SJSA1 (cell line): ENCODE measurements at places on chromosomes 3 and 15. TPM values are rescaled to one million over a fixed set of nuclear protein-coding genes. Genes with fewer than 3 reads are reported as not detected.

GRCh38 chr3:134690226-134690625 lies 39.4 kb upstream of the KY start:
- no peak for DNase-seq

DNA sequence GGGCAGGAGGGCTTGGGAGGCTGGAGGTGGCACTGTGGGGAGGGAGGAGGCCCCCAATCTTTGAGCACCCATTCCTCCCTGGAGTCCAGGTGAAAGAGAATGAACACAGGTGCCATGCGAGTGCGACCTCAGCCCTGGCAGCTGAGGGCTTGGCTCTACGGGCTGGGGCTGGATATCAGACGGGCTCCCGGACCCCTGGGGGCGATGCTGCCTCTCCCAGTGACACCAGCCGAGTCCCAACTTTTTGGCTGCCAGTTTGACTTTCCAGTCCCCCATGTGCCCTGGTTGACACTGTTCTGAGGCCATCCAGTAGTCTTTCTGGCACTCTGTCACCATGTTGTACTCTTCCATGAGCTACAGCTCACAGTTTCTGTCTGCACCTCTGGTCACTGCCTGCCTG lies 1.2 kb downstream of the VILL start:
- DNase-seq = no peak

- DNase-seq = no peak
These were observed 243.2 kb upstream of the LRRN1 start for GRCh38 chr3:3556078-3556477.

GRCh38 chr3:122609798-122610559 lies 32.5 kb downstream of the PARP15 start:
- peak; percentile 75 for DNase-seq

DNA sequence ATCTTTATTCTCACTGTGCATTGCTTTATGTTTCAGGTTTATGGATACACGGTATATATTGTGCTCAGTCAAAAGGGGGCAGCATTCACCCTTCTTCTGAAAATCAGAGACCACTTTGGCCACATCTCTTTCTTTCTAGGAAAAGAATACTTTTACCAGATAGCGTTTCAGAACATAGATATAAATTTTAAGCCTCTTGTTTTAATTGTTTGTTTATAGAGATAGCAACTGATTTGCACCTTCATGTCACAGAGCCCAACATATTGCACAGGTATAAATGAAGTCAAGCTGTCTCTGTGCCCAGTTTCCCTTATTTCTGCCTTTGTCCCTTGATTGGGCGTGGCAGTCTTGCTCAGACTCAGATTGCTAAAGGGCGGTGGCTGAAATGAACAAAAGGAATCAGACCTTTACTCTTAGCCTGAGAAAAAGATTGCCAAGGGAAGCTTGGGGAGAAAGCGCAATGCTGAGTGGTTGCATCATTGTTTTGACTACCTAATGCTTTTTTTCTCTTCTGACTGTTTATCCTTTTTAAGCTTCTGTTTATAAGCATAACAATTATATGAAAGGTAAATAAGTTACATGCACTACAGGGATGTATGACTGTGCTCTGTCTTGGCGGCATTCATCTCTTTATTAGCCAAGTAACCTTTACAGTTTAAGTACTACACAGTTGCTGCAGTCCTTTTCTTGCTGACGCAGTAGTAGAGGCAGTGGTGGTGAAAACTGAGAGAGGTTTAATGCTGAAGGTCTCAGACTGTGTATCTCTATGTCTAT lies 70.8 kb upstream of the ZBTB20 start:
- DNase-seq = peak; percentile 60

Gene PDCD7
- total RNA-seq = 25.8 and 29.4 TPM in 2 replicates

GRCh38 chr15:48233246-48233645 lies 27.1 kb downstream of the SLC12A1 start:
- DNase-seq = no peak

Gene GOLGA8S
- total RNA-seq = 0.05 TPM in 1 of 2 replicates, not detected in the other

DNA sequence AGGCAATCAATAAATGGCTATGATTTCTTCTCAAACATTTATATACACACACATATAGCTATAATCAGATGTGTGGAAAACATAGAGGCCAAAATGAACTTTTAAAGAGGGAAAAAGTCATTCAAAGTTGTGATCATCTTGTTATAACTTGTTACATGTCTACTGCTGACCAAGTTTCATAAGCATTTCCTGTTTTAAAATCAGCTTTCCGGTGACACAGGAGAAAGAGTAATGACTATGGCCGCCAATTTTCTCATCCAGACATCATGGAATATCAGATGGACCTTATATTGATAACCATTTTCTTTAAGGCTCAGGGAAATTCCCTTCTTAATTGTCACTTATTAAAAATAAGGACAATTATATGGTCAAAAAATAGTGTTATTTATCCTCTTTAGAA lies 71.7 kb upstream of the AGTR1 start:
- no peak for DNase-seq

GRCh38 chr3:122343654-122344053 lies 18.6 kb downstream of the CSTA start:
- DNase-seq = no peak

DNA sequence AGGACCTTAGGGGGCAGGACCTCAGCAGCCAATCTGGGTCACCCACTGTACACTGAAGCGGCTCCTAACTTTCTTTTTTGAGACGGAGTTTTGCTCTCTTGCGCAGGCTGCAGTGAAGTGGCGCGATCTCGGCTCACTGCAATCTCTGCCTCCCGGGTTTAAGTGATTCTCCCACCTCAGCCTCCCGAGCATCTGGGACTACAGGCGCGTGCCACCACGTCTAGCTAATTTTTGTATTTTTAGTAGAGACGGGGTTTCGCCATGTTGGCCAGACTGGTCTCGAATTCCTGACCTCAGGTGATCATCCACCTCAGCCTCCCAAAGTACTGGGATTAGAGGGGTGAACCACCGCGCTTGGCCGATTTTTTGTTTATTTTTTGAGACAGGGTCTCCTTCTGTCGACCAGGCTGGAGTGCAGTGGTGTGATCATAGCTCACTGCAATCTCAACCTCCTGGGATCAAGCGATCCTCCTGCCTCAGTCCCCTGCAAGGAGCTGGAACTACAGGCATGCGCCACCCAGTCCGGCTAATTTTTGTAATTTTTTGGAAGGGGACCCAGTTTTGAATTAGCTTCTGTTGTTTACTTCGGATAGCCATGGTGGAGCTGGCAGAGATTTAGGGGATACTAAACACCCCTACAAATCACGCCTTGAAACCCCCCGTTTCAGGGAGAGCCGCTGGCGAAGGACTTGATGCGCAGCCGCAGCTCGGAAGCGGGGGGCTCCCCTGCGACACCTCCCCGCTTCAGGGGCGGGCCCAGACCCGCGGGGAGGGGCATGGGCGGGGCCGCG lies 1.5 kb upstream of the CLK3 start:
- DNase-seq = no peak

GRCh38 chr15:83546512-83546888 lies 99.4 kb downstream of the SH3GL3 start:
- DNase-seq = no peak

Gene KIF9
- 2.9 and 3.2 TPM in 2 replicates for total RNA-seq

Gene BOC
- total RNA-seq = 0.26 and 2.8 TPM in 2 replicates

Gene SST
- not detected in 2 replicates for total RNA-seq

- no peak for DNase-seq
These were observed 950 bp upstream of the CNTN4 start for GRCh38 chr3:2097641-2098191.

- no peak for DNase-seq
These were observed 100.7 kb downstream of the TIGIT start for GRCh38 chr3:114394551-114394950.

GRCh38 chr3:41640076-41640475 lies 321.8 kb downstream of the ULK4 start:
- DNase-seq = peak; percentile 11

GRCh38 chr15:32956711-32957110 lies 237.8 kb downstream of the FMN1 start:
- DNase-seq = no peak

DNA sequence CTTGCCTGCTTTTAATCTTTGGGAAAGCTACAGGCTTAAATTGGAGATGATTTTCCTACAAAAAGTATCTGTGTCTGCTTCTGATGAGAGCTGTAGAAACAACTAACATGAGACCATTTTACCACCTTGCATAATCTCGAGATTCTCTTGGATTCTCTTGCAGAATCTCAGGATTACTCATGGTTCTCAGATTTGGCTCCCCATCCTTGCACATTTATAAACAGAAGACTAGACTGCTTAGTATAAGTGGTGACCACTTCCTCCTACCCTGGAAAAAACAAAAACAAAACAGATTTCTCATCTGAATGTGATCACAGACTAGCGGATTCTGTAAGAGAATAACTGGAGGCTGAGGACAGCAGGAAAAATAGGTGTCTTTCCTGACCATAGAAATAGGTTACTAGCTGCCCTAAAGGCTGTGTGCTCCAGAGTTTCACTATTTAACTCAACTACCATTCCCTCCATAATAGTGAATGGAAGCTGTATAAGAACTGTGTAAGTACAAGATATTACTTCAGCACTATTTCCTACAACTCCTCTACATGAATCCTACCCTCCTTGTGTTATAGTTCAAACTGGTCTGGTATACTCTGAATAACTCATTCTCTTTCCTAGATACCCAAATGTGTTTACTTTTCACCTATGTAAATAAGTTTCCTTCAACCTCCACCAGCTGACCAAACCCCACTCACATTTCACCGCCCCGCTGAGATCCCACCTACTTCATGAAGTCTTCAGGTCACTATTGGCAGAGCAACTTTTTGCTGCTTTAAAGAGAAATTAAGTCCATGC lies 122.2 kb upstream of the C2CD4B start:
- DNase-seq = no peak

Gene BLM
- total RNA-seq = 25.0 and 51.0 TPM in 2 replicates

Gene TM6SF1
- total RNA-seq = 0.38 and 2.2 TPM in 2 replicates

Gene SCN11A
- total RNA-seq = not detected in 2 replicates

Gene CIDEC
- total RNA-seq = not detected in 2 replicates

DNA sequence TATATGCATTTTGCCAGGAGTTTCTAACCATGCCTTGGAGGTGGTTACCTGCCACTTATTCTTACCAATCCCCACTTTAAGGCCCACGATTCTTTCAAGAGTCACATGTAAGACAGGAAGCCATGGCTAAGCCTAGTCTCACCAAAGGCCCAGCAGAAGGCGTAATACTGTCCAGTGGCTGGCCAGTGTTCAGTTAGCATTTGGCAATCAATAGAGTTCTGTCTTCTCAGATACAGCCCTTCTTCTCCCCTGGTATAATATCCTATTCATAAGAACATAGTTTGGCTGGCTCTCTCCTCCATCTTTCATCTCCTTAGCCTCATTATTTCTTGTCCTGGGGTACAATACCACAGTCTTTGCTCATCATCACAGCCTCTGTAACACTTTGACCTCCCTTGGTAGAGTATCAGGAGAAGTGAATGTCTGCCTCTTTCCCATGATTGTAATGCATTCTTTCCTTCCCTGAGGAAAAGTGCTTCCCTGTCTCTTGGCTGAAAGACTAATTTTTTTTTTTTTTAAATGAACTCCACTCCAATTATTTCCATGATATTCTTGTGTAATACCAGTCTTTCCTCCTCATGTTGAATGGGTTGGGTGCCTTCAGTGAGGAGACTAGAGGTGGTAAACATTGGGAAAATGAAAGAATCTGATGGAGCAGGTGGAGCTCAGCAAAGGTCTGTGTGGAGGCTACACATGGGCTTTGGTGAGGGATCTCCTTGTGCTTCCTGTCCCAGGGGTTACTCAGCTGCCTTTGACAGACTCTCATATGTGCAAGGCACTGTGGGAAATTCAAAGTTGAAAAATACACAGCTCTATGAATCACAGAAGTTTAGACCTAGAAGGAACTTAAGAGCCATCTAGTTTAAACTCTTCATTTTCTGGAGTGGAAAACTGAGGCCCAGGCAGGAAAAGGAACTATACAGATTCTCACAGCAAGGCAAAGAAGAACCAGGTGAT lies 218.2 kb downstream of the P3H2 start:
- no peak for DNase-seq

Gene TUSC7
- total RNA-seq = not detected in 2 replicates

DNA sequence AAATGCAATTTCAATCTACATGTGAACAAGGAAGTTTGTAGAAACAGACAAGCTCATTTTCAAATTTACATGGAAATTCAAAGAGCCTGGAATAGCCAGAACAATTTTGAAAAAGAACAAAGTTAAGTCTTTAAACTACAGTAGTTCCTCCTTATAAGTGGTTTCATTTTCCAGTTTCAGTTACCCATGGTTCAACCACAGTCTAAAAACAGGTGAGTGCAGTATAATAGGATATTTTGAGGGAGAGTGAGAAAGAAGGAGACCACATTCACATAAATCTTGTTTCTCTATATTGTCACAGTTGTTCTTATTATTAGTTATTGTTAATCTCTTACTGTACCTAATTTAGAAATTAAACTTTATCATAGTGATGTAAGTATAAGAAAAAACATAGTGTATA lies 45.8 kb upstream of the FOXB1 start:
- no peak for DNase-seq

Gene KCNMB3
- total RNA-seq = 0.13 and 2.7 TPM in 2 replicates

Gene HACD2
- total RNA-seq = 28.0 and 38.9 TPM in 2 replicates

Gene RARRES1
- total RNA-seq = 0.66 and 4.9 TPM in 2 replicates

Gene SNTN
- not detected in 2 replicates for total RNA-seq

Gene HRG
- not detected in 2 replicates for total RNA-seq

Gene TNNC1
- 18.2 and 32.1 TPM in 2 replicates for total RNA-seq

DNA sequence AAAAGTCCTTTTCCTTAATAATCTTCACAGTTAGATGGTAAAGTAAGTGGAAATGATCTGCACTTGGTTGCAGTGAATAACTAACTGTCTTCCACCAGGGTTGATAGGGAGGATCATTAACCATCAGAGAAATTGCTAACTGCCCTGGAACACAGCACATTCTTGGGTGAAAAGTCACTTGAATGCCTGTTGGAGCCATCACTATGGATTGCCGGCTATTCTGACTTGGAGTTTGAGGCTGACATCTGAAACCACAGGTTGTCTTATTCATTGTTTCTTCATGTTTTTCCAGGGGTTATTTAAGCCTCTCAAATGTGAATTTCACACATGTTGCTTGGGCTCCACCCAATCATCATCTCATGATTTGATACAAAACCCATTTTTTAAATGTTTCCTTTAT lies 901.4 kb downstream of the MCTP2 start:
- DNase-seq = no peak

Gene CYP19A1
- total RNA-seq = not detected in 2 replicates

- peak; percentile 85 for DNase-seq
These were observed at the start of gene UBA3 for GRCh38 chr3:69080233-69080920. TSS of gene UBA3 (minus strand) at chr3:69080365. CDS start at chr3:69080353, 12 bp downstream.

DNA sequence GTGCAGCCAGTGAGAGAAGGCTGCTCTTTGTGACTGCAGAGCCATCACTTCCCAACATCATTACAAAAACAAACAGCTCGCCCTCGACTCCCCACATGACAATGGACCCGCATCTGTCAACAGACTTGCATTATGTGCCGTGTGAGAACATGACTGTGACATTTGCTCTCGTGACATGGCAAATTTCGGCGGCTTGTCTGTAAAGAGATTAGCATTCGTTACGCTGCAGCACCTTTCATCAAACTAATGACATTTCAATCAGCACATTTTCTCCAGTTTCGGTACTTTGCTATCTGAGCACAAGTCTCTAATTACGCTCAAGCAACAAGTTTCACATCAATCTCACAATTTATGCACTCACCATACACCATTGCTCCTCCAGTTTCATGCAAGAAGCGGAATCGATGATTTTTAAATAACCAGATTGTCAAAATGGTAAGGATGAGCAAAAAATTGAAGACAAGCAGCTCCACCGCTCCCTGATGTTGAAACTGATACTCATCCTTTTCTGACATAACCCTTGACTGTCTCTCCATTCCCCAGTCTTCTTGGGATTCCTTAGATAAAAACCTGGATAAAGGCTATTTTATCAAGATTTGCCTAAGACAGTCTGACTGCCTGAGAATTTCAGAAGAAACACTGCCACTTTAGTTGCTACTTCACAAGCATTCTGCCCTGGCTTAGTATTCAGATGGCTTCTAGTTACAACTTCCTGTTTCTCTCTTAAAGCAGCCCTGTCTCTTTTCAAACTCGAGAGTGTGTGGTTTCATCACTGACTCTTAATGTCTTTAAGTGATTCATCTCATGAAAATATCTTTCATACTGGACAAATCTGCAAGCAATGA lies at the start of gene SLC9A9:
Gene SLC9A9 (minus strand): TSS at position 682 of the 845 bp plus-strand sequence. CDS start 146 bp downstream, at position 536.
- DNase-seq = peak; percentile 4

Gene EXD1
- not detected in 2 replicates for total RNA-seq
